ENCODE measurements at places on chromosomes 7 and 10.

DNA sequence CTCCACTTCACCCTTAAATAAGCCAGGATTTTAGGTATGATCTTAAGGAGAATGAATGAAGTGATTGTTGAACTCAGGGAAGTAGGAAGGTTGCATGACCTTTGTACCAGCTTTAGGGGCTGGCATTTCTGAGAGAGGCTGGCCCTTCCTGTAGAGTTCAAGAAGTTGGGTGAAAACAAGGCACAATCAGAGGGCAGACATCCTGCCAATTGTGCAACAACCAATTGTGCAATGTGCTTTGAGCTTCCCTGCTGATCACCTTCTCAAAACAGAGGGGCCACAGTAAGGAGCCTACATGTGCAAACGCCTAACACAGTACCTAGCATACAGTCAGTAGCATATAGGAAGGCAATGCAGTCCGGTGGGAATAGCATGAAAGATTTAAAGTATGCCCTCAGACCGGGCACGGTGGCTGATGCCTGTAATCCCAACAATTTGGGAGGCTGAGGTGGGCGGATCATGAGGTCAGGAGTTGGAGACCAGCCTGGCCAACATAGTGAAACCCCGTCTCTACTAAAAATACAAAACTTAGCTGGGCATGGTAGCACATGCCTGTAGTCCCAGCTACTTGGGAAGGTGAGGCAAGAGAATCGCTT is 5.4 kb downstream of the CPVL start:
- no peak for DNase-seq

DNA sequence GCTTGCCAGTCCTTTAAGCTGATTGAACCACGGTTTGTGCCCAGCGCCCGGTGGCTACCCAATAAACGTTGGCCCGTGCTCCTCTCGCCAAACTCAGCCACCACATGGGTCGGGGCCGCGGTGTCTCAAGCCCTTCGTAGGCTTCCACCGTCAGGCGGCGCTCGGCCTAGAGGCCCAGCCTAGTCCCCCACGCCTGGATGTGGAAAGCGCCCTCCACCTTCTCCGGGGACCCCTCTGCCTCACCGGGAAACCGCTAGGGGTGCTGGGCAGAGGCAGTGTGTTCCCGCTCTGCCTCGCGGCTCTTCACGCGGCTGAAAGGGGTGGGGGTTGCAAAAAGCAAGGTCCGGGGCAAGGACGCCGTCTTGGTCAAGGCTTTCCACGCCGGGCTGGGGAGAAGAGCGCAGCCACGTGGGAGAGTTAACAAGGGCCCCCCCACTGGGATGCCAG is 29.8 kb downstream of the LEP start:
- DNase-seq = peak; percentile 31

DNA sequence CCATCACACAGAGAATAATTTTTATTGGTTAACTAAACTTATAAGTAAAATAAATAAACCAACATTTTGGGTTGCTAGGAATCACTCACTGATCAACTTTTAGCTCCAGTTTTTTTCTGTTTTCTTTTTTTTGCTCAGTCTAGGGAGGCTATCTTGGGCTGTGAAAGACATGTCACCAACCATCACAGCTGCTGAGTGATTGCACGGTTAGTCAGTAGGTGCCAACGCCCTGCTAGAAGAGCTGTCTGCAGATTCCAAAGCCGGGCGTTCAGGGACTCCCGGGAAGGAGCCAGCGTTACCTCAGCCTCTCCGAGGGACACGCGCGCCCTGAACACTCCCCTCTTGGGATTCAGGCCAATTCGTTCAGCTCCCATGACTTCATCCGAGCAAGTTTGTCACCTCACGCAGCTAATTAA is 604 bp upstream of the STAM start:
- DNase-seq = peak; percentile 77

DNA sequence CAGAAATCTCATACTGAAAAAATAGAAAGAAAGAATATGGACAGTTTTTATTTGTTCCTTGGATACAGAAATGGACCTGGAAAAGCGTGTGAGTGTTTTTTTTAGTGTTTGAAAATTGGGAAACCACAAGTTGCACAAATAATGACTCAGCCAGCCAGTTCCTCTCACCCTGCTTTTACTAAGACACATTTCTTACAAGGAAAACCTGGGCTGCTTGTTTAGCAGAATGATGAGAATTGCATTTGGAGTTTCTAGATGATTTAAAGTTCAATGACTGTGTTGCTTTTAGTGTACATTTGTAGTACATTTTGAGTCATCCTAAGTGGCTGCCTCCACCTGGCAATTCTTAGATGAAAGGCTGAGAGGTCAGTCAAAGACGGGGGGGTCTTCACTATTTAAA is 218.7 kb downstream of the ABCA13 start:
- DNase-seq = no peak

- DNase-seq = no peak
Observed at GRCh38 chr7:45659496-45660139, 85.5 kb downstream of the ADCY1 start.

DNA sequence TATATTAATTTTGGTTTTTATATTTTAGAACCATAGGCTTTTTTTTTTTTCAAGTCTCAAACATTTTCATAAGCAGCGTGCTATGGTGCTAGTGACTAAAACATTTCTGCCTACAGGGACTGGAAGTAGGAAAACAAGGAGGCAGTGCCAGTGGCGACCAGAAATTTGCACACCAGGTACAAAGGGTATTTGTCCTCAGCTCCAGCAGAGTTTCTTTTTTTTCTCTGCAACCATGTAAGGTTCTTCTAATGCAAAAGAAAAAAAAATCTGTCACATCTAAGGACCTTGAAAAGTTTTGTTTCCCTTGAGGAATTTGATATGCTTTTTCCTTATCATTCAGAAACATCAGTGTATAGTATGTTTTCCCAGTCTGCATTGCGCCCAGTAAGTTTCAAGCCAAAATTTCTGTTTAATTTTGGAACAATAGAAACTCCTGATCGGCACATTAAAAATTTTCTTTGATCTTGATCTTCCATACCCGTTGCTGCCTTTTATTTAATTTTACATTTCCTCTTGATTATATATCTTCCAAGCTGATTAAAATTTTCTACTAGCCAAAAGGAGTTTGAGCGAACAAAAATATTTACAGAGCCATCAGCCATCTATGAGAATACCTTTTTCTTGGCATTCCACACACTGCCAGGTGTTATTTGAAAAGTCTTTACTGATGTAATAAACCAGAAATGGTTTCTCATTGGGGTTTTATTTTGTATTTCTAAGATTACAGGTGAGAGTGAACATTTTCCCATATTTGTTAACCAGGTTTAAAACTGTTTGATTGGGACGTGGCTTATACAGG is 956 bp upstream of the KLHDC10 start:
- no peak for DNase-seq

- DNase-seq = no peak
Observed at GRCh38 chr10:78162853-78163252, 129.2 kb downstream of the RPS24 start.
